ENCODE measurements at places on chromosomes 2 and 18. TPM values are rescaled to one million over a fixed set of nuclear protein-coding genes. Genes with fewer than 3 reads are reported as not detected.

The CCDC102B gene
- 19.6 TPM for total RNA-seq

The RTTN gene
- 32.6 TPM for total RNA-seq

The RBM44 gene
- 4.0 TPM for total RNA-seq

The STPG4 gene
- total RNA-seq, result not detected

The MC5R gene
- not detected for total RNA-seq

The CDCA7 gene
- total RNA-seq, result 14.4 TPM

The MAPRE3 gene
- total RNA-seq, result 4.0 TPM

The RTKN gene
- 42.1 TPM for total RNA-seq

The OTX1 gene
- 0.62 TPM for total RNA-seq

The SNED1 gene
- 15.0 TPM for total RNA-seq

The PIEZO2 gene
- 27.7 TPM for total RNA-seq

The CDK15 gene
- 0.62 TPM for total RNA-seq

The CD8B gene
- total RNA-seq, result 1.0 TPM

The CRYGD gene
- total RNA-seq, result not detected

The NLRC4 gene
- total RNA-seq, result 1.7 TPM

The CAPN14 gene
- total RNA-seq, result 20.5 TPM

The WDSUB1 gene
- 11.2 TPM for total RNA-seq

The ALPP gene
- total RNA-seq, result not detected

The EFEMP1 gene
- total RNA-seq, result 75.8 TPM

The SLC9A4 gene
- 0.10 TPM for total RNA-seq

The BCL2 gene
- total RNA-seq, result 47.3 TPM

The ZNF2 gene
- 7.9 TPM for total RNA-seq

The CNGA3 gene
- total RNA-seq, result 0.51 TPM

The LIPG gene
- 2.9 TPM for total RNA-seq

The FTCDNL1 gene
- total RNA-seq, result 6.7 TPM

The SP110 gene
- 15.2 TPM for total RNA-seq

The SFT2D3 gene
- total RNA-seq, result 11.6 TPM

The ABCA12 gene
- 1.7 TPM for total RNA-seq

The LOXHD1 gene
- total RNA-seq, result 3.4 TPM

The SNRNP200 gene
- 66.6 TPM for total RNA-seq

The CYP26B1 gene
- total RNA-seq, result 13.8 TPM

The PPP1R1C gene
- total RNA-seq, result 2.5 TPM

The PRKD3 gene
- total RNA-seq, result 45.6 TPM

The UNC80 gene
- total RNA-seq, result 1.3 TPM

The TTC31 gene
- 13.3 TPM for total RNA-seq

The MERTK gene
- 6.3 TPM for total RNA-seq

The CLEC4F gene
- total RNA-seq, result not detected

The PRSS56 gene
- 0.82 TPM for total RNA-seq

The MOCOS gene
- total RNA-seq, result 0.31 TPM

The MCEE gene
- total RNA-seq, result 39.8 TPM

The FBXO48 gene
- 0.82 TPM for total RNA-seq

The LRATD1 gene
- total RNA-seq, result 12.9 TPM

The C18orf54 gene
- total RNA-seq, result 9.5 TPM
